Daoy (cell line): ENCODE measurements at places on chromosomes 4 and X. TPM values are rescaled to one million over a fixed set of nuclear protein-coding genes. Genes with fewer than 3 reads are reported as not detected.
A peak's percentile ranks its signal among the peaks of the same experiment; 100 is the strongest.

DNA sequence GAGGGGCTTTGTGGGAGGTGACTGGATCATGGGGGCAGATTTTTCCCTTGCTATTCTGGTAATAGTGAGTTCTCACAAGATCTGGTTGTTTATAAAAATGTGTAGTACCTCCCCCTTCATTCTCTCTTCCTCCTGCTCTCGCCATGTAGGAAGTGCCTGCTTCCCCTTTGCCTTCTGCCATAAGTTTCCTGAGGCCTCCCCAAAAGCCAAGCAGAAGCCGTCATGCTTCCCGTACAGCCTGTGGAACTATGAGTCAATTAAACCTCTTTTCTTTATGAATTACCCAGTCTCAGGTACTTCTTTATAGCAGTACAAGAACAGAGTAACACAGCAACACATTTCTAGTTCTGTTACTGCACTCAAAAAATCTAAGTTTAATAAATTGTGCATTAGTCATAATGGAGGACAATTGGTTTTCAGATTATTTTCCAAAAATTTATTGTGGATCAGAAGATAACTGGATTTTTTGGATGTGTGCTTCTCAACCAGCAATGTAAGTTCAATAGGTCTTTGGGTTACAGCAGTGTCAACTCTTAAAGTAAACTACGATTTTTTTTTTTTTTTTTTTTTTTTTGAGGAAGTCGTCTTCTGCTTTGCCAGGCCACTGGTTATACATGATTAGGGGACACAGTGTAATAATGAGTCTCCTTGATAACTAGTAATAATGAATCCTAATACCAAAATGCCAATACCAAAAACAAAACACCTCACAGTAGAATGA is 69.9 kb downstream of the CHIC2 start:
- DNase-seq, result no peak

- no peak for DNase-seq
Observed at GRCh38 chr4:89590128-89590527, 246.8 kb downstream of the SNCA start.

- DNase-seq, result no peak
Observed at GRCh38 chr4:92198711-92199110, 105.1 kb upstream of the GRID2 start.

DNA sequence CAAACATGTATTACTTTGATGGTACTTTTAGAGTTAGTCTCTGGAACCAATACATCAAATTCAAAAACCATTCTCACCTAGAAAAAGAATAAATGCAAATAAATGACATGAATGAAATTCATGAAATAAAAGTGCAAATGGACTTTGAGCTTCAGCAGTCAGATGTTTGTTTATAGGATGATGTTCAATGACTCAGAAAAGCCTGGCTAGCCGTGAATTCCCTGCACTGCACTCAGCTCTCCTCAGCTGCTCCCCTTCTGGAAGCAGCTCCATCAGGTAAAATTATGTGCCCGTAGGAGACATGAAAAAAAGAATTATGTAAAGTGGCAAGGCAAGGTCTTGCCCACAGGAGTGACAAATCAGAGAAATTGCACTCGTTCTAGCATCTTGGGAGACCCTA is 390.6 kb downstream of the GPM6A start:
- DNase-seq, result no peak

Gene RAB40AL
- 0.40 TPM in 1 of 2 replicates, not detected in the other for total RNA-seq

Gene MAP3K15
- total RNA-seq, result 0.36 and 0.57 TPM in 2 replicates

GRCh38 chrX:18654875-18655836 is 16.8 kb downstream of the RS1 start:
- no peak for DNase-seq

Gene TMEM47
- 1.9 and 4.7 TPM in 2 replicates for total RNA-seq

- DNase-seq, result no peak
Observed at GRCh38 chr4:113409181-113409580, 352.4 kb downstream of the CAMK2D start.

- DNase-seq, result no peak
Observed at GRCh38 chrX:40418146-40418812, 162.5 kb upstream of the ATP6AP2 start.

DNA sequence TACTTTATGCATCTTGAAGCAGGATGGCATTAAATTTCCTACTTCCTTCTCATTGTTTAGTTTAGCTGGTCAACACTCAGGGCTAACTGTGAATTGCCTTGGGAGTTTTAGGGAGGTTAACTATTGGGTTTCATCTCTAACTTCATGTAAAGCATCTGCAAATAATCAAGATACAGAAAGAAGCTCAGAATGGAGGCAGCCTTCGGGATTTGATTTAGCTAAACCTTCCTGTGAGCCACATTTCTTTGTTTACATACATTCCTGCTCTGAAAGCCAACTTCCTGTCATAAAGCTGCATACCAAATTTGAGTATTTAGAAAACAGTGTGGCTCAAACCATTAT is 131.7 kb upstream of the PCDH18 start:
- DNase-seq, result peak; percentile 11
